ENCODE measurements at places on chromosomes 13 and 19.

DNA sequence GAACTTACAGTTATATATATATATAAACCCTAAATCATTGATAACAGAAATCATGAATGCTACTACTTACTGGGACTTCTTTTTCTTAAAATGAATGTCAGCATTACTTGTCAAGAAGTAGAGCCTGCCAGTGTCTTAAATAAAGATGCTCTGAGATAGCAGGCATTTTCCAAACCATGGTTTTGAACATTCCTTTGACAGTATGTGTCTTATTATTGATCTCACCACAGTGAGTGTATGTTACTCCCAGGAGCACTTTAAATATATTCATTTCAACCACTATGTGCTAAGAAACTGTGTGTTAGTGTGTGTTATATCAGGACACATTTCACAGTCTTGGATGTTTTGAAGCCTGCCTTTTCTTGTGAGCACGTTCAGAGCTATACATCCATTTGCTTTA lies 28.2 kb downstream of the TNFRSF19 start:
- DNase-seq, result no peak

DNA sequence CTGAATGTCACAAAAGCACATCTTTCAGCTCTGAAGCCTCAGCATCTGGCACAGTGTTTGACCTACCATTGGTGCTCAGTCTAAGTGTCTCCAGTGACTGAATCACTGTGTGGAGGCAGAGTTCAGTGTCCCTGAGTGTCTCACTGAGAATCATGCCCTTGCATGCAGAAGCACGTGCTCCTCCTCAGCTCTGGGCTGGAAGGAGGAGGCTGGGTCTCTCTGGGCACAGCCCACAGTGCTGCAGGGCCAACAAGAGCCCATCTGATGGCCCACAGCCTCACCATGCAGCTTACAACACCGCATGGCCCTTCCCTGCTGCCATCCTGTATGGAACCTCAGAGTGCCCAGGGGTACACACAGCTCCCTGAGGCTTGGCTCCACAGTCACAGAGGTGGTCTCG lies 86.1 kb downstream of the TEX26 start:
- DNase-seq, result no peak

GRCh38 chr19:28956961-28957360 lies 256.0 kb downstream of the UQCRFS1 start:
- DNase-seq, result no peak

DNA sequence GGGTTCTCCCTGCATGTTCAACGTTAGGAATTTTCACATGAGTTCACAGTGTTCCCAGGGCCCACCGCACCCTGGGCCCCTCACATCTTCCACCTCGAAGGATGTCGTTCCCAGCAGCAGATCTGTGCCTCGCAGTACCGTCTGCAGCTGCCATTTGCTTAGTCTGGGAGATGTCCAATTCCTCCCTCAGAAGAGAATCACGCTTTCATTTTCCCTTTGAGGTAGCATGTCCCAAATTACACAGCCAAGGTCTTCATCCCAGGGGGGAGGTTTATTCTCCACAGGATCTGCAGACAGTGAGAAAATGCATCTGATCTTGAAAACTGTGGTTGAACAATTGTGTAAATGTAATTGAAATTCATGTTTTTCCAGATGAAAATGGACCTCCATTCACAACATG lies 150.2 kb downstream of the DCT start:
- DNase-seq, result no peak

- DNase-seq, result no peak
Observed at GRCh38 chr19:4474514-4475022, 2.5 kb downstream of the HDGFL2 start.

GRCh38 chr13:71603255-71603654 lies 263.7 kb downstream of the DACH1 start:
- DNase-seq, result no peak

DNA sequence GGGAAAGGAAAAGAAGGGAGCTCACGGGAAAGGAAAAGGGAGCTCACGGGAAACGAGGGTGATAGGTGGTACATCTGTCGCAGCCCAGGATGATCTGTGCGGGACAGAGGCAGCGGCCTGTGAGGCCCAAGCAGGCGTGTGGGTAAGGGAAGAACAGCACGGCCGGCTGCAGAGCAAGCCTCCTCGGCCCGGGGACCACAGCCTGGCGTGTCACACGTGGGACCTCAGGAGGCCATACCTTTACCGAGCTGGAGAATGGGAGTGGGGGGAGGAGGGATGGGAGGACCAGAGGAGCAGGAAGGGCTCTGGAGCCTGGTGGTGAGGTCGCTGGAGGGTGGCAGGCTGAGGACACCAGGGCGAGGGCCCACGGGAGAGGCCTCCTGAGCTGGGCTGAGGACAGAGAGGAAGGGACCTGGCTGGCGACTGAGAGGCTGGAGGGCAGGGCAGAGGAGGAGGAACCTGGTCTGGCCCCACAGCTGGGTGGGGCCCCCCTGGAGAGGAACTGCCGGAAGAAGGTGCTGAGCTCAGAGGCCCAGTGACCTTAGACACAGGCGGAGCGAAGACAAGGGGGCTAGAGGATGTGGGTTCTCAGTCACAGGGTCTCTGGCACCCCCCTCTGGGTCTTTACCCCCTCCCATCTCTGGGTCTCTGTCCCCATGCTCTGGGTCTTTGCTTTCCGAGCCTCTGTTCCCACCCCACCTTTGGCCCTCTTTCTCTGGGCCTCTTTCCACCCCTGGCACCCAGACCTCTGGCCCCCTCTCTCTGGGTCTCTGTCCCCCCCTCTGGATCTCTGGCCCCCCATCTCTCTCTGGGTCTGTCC lies 2.9 kb upstream of the FTL start:
- peak; percentile 34 for DNase-seq

DNA sequence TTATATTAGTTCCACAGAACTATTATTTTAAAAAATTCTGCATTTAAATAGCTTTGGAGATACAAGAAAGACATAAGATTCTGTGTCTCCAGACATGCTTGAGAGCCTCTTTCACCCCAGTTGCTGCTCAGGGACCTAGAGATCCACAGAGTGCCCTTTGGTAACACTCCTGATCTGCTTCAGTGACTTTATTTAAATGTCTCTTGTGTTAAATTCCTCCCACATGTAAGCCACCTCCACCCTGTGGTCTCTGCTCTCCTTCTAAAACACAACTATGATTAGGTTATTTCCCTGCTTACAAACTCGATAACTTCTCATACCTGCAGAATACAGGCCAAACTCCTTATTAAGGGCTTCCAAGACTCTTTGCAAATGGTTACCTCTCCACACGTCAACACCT lies 141.0 kb downstream of the RFC3 start:
- no peak for DNase-seq

GRCh38 chr19:16532440-16533234 lies 9.6 kb downstream of the CHERP start:
- no peak for DNase-seq

GRCh38 chr19:15170345-15170744 lies 30.4 kb downstream of the NOTCH3 start:
- no peak for DNase-seq

GRCh38 chr19:44668985-44669764 lies 2.1 kb upstream of the CEACAM19 start:
- DNase-seq, result no peak

GRCh38 chr13:90103099-90103784 lies 1244.2 kb upstream of the MIR17HG start:
- DNase-seq, result no peak

- DNase-seq, result no peak
Observed at GRCh38 chr13:101529422-101529821, 76.9 kb downstream of the ITGBL1 start.

- no peak for DNase-seq
Observed at GRCh38 chr19:47322058-47322457, 9.9 kb upstream of the C5AR2 start.

DNA sequence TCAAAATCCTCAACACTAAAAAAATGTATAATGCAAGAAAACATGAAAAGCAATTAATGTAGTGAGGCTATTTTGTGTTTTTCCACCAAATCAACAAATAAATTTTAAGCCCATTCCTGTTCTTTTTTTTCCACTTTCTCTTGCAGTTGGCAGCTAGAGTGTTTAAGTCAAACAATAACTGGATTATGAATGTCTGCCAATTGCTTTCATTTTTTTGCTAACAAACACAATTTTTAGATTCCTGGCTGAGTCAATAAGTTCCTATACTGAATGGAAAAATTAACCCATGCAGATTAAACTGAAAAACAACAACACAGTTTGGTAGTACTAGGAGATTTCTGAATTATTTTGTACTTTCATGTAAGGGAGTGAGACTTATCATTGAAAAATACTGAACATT lies 232.4 kb downstream of the SLITRK5 start:
- DNase-seq, result no peak

GRCh38 chr13:46655377-46656180 lies 102.6 kb downstream of the LRCH1 start:
- no peak for DNase-seq

DNA sequence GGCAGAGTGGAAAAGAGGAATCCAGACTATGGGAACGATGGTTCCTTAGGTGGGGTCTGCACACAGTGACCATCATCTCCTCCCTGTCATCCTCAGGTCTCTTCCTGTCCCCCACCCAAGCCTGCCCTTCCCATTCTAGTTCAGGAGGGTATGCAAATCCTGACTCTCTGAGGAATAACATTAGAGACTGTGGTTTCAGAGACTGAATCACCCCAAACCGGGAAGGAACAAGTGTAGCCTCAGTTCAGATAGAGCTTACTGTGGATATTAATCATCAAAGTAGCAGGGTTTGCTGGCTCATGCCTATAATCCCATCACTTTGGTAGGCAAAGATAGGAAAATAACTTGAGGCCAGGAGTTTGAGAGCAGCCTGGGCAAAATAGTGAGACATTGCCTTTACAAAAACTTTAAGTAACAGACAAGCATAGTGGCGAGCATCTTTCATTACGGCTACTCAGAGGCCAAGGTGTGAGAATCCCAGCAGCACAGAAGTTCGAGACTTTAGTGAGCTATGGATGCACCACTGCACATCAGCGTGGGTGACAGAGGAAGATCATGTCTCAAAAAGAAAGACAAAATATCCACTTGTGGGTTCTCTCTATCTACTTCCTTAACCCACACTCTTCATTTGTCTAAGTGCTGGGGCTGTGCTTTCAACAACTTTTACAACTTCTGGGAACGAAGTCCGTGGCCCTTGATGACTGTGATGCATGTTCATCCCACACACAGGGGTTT lies 19.3 kb upstream of the LGALS13 start:
- no peak for DNase-seq

DNA sequence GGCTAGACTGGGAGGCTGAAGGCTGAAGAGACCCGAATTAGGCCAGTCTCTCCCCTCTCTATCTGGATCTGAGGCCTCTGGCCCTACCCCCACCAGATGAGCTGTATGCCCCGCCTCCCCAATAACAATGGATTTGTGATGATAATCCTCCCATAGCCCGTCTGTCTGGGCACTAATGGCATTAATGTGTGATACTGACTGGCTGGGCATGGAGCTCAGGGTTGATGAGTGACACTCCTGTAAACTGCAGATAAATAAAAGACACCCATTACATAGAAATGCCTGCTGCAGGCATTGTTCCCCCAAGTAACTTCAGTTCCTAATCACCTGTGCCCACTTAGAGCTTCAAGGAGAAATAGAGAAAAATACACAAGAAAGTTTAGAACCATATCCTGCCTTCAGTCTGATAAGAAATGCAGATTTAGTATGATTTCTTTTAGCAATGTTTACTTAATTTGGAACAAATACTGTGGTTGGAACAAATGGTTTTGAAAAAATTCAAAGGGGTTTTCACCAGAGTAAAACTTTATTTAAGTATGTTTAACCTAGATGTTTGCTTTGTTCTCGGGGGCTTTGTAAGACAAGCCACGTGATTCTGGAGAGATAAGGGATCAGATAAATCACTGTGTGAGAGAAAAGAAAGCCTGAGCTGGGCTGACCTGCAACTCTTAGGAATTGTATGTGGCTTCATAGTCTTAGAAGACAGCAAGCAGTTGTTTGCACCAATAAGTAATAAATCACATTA lies 60.3 kb downstream of the TNFRSF19 start:
- no peak for DNase-seq

DNA sequence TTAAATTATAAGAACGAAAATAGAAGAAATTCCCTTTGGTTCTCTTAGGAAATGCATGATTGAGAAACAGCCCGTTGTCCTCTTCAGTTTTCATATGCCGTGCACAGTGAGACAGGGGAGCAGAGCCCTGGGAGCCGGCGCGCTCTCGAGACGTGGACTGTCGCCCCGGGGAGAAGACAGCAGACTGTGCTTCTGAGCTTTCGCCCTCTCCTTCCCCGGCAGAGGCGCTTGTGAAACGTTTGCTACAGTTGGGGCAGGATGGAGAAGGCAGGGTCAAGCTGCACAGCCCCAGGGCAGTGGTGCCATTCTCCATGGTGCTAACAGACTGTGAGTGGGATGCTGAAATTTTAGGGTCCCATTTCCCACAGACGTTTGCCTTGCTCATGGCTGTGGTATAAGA lies 192.2 kb upstream of the KL start:
- no peak for DNase-seq

DNA sequence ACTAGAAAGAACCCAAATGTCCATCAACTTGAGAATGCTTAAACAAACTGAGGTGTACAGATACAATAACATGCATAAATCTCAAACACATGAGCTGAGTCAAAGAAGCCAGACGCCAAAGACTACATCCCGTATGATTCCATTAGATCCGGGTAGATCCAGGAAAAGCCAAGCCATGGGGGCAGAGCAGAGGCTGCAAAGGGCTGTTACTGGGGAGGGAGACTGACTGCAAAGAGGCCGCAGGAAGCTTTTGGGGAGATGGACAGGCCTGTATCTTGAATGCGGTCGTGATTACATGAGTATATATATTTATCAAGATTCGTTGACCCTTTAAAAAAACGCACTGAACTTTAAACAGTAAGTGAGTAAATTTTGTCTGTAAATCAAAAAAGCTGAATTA lies 28.7 kb downstream of the GGACT start:
- DNase-seq, result no peak

DNA sequence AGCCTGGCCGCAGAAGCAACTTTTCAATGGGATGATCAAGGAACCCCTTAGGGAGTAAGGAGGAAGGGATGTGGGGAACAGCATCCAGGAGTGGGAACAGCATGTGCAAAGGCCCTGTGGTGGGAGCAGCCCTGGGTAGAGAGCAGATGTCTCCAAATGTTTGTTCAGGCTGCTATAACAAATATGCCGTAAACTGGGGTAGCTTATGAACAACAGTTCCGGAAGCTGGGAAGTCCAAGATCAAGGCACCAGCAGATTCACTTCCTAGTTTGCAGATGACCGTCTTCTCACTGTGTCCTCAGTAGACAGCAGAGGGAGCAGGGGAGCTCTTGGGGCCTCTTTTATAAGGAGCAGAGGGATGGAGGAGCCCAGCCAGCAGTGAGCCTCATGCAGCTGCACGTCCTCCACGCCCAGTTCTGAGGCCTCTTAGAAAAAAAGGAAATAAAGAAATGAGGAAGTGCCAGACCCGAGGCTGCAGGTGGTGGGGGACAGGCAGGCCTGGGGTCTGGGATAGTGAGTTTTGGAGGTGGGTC lies 4.2 kb upstream of the LRRC25 start:
- no peak for DNase-seq

- no peak for DNase-seq
Observed at GRCh38 chr19:18418029-18418482, 1.1 kb upstream of the SSBP4 start.

DNA sequence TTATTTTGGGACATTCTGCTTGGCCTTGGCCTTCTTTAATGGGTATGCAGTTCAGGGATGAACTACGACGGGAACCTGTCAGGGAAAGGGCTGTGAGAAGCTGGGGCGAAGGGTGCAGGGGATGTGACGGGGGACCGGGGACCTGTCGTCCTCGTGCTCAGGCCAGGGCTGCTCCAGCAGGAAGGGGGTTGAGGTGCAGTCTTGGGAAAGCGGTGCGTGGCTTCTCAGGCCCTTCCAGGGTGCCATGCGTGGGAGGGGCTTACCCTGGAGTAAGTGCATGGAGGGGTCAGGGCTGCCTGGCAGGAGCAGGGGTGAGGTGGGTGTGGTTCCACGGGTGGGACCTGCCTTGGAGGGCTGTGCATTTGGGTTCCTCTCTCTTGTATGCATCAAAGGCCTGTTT lies 100.8 kb downstream of the TEX29 start:
- DNase-seq, result no peak

Measured in activated gamma-delta T cell treated with Interleukin-2 at 50 U/mL for 16 hours (primary cell).